Caudate nucleus (tissue), 63 donors: ENCODE measurements at places on chromosomes 13 and 19.

- DNase-seq = no peak
These were observed 469 bp upstream of the RNF6 start for GRCh38 chr13:26222520-26223046.

- DNase-seq = no peak
These were observed 26.5 kb downstream of the MAN2B1 start for GRCh38 chr19:12639901-12640613.

GRCh38 chr19:1206150-1206863 lies 729 bp downstream of the STK11 start:
- no peak for DNase-seq

GRCh38 chr13:33100886-33101285 lies 84.7 kb downstream of the KL start:
- no peak for DNase-seq

- no peak for DNase-seq
These were observed 40.5 kb upstream of the EBPL start for GRCh38 chr13:49731766-49732165.

DNA sequence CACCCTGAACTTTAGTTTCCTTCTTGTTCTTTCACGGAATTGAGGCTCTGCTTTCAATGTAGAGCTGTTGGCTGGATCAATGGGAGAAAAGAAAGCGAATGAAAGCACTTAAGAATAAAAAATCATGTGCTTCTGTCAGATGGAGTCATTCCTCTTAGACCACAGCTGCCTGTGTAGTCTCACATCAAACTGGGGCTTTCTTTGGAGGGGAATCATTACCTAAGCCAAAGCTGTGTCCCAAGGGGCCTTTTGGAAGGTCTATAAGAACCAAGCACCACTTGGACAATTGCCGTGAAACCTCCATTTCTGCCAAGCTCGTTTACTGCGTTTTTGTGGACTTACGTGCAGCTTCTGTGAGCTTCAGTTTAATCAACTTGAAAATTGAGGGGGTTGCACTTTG lies 44.2 kb upstream of the RNF113B start:
- no peak for DNase-seq

GRCh38 chr13:20016649-20017364 lies 58.3 kb downstream of the ZMYM2 start:
- no peak for DNase-seq

GRCh38 chr19:2983351-2984214 lies 6.2 kb downstream of the TLE6 start:
- peak; percentile 5 for DNase-seq

DNA sequence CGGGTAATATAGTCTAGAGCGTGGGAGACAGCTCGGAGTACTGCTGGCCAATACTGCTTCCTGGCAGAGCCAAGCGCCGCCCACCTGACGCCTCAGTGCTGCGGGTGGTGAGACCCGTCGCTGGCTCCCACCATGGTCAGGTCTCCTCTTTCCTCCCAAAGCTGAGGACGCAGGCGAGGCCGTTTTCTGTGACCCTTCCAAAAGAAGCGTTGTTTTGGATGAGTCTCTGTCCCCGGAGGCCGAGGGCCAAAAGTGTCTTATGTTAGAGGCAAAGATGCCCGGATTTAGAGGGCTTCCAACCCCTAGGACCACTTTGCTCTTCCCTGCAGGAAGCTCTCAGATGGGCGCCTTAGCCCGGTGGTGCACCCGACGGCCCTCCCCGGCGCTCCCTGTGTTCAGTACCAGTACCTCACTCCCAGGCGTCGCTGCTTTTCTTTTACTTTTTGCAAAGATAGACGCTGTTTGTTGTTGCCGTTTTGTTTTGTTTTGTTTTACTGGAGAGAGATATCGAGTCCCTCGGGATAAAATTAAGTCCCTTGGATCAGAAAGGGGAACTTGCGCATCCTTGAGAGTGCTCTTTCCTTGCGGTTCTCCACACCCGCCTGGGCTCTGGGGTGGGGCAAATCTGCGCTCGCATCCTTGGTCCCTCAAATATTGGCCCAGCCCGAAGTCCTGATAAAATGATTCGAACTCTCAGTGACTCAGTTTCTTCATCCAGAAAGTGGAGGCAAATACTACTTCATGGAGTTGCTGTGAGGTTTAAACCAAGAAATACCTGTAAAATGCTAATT lies 7.0 kb downstream of the PDX1 start:
- DNase-seq = no peak

GRCh38 chr19:11598103-11598483 lies 810 bp downstream of the ZNF627 start:
- DNase-seq = no peak

DNA sequence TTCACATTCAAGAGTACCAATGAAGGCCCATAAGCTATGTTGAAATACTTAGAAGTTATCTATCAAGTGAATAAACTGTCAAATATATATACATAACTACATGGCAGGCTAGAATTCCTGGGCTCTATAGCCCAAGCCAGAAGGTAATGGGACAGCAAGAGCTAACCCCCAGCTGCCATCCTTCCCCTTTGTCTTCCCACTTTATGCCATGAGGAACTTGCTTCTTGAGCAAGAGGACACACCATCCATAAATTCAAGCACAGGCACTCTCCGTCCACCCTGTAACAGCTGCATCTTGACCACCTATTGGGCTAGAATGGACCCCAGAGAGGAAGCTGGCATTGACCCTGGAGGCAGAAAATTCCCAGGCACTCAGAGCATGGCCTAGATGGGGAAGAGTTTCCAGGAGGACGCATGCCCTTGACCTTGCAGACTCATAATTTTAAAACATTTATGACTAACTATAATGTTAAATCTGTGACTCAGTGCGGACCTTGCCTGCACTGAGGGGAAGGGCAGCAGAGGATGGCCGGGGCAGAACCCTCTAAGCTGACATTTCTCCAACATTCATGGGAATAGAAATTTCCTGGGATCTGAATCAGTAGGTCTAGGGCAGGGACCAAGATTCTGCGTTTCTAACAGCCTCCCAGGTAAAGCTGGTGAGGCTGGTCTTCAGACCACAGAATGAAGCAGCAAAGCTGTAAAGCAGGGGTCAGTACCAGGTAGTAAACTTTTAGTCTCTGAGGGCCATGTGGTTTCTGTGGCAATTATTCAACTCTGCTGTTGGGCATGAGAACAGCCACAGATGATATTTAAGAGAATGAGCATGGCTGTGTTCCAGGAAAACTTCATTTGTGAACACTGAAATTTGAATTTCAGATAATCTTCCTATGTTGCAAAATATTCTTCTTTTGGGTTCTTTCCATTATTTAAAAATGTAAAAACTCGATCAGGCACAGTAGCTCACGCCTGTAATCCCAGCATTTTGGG lies 71.4 kb upstream of the CLDN10 start:
- DNase-seq = no peak

- DNase-seq = no peak
These were observed 302.9 kb downstream of the LMO7 start for GRCh38 chr13:75938811-75939560.

DNA sequence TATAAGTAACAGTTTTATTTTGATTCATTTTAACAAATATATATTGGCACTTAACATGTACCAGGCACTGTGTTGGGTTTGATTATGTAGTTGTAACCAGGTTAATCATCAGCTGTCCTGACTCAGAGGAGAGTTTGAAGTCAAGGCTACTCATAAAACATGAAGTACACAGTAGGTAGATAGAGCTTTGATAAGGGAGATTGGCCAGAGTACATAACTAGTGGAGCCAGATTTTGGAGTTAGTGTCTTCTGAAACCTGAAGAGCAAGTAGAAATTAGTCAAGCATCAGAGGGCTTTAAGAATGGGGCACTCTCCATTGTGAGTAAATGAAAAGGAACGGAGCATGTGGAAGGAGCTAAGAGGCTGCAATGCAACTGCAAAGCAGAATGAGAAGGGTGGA lies 333.9 kb downstream of the RFC3 start:
- DNase-seq = no peak

DNA sequence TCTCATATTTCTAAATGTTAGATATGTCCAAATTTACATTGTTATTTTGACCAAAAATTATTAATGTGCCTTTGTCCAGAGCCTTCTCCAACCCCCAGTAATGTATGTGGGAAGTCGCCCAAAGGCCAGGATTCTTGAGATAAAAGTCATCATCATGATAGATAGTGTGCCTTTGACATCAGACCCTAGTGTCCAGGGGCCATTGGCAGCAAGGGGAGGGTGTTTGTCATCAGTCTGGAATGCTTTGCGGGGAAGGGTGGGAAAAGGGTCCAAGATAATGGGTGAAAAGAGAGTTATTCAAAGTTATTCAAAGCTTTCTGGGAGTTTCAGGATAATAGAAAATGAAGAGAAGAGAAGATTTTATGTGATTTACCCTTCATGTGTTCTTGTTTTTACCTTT lies 909.5 kb upstream of the GPC6 start:
- no peak for DNase-seq

GRCh38 chr13:46015366-46015765 lies 37.2 kb downstream of the ZC3H13 start:
- no peak for DNase-seq

GRCh38 chr19:18349524-18350128 lies 9.2 kb downstream of the PGPEP1 start:
- DNase-seq = peak; percentile 3

GRCh38 chr19:13015361-13016223 lies 20.3 kb downstream of the NFIX start:
- DNase-seq = no peak
